Stimulated activated CD4-positive, alpha-beta T cell treated with anti-CD3 and anti-CD28 coated beads, Interleukin-15, amount 100 ng/mL, for 1 hour (primary cell): ENCODE measurements at places on chromosomes 4 and X.

DNA sequence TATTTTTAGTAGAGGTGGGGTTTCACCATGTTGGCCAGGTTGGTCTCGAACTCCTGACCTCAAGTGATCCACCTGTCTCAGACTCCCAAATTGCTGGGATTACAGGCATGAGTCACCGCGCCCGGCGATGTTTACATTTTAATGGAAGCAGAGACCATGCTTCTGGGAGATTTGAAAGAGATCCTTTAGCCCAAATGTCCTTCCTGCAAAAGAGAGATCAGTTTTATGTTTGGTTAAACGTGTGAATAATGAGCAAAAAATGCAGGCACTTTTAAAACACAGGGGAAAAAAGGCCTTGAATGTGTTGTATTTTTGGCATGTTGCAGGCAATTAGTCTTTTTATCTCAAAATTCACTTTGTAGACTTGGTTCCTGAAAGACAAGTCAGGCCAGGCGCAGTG is 95.8 kb upstream of the ELOVL6 start:
- DNase-seq, result no peak

DNA sequence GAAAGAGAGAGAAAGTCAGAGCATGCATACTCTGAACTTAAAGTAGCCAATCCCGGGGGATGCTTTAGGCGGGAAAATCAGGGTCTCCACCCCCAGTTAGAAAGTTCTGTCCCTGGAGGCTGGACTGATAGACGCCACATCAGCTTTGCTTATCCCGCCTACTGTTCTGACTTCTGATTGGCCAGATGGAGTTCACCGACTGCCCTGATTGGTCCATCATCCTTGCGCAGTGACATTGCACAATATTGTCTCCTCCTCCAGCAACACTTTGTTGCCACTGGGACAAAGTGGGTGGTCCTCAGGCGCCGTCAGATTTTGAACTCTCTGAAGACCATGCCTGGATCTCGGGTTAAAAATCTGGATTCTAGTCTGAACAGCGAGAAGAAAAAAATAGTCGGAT is 50.3 kb downstream of the SSX3 start:
- no peak for DNase-seq

GRCh38 chr4:20617678-20618396 is 82.4 kb upstream of the PACRGL start:
- DNase-seq, result no peak

DNA sequence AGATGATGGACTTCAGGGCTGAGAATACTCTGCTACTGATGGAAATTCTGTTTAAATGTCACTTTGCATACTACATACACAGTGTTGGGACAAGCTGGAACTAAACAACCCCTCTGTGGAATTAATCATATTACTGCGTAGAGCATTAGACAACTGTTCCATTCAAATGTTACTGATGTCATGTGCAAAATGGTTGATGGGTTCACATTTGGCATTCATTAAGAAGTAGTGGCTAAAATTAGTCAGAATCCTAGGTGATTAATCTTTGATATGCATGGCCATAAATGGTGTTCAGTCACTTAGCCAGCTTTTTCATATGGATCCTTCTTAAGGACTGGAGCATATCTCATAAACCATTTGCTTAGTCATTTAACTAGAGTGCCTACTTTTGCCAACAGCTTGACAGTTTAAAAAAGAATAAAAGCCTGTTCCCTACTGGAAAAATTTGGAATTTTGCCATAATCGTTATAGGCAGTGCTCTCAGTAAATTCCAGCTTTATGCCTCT is 105.2 kb downstream of the RNF150 start:
- no peak for DNase-seq

DNA sequence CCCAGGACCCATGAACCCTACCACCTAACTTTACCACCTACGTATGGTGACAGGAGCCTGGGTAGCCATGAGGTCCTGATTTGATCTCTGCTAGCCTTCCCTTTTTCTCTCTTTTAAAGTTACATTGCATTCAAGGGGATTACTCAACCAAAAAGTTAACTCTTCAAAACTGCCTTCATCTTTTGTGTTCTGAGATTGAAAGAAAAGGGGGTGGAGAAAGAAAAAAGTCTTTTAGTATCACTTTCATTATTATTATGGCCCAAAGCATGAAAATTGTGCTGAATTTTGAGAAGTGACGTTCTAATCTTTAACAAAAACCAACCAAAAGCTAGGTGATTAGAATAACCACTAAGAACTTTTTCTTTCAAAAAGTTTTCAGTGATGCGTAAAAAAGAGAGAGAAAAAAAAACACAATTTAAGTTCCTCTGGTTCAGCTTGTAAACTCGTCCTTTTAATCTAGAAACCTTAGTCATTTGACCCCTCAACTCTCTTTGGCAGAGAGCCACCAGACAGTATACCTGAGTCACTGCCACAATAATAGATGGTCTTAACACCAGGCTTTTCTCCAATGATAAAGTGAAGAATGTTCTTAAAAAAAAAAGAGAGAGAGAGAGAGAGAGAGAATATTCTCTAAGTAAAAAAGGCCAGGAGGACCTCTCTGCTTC is 347.4 kb upstream of the FGF13 start:
- no peak for DNase-seq

DNA sequence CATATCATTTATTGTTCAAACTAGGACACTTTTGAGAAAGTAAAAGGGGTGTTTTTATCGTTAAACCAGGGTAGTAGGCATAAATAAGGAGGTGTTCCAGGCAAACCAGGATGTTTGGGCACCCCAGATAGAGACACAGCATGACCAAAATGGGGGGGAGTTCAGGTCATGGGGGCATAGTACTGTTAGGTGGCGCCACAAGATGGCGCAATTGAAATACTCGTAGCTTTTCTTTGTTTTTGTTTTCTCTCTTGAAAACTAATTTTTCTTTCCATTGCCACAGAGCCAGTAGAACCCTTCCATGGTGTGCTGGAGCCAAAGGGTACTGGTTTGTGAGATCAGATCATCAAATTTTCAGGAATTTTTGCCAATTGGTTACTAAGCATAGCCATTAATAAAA is 283.4 kb downstream of the BCOR start:
- DNase-seq, result no peak
